ENCODE measurements at places on chromosomes 13 and 19.

- peak; percentile 88 for DNase-seq
Measured at GRCh38 chr13:99356262-99357091, 49.3 kb upstream of the GPR183 start.

DNA sequence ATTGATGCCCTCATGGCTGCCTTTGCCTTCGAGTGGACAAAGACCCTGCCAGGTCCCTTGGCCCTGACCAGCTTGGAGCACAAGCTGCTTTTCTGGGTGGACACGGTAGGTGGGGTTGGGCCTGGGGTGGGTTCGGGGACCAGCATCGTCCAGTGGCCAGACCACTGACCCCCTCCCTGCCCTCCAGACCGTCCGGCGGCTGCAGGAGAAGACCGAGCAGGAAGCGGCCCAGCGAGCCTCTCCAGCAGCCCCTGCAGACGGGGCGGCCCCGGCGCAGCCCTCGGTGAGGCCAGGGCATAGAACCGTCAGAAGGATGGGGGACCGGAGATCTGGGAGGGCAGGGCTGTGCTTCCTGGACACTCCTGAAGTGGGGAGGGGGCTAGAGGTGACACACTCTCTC lies 10.6 kb downstream of the CAMSAP3 start:
- DNase-seq: no peak

GRCh38 chr13:24192057-24192810 lies 31.7 kb downstream of the SPATA13 start:
- DNase-seq: no peak

- no peak for DNase-seq
Measured at GRCh38 chr19:48060381-48060780, 16.5 kb upstream of the CABP5 start.

DNA sequence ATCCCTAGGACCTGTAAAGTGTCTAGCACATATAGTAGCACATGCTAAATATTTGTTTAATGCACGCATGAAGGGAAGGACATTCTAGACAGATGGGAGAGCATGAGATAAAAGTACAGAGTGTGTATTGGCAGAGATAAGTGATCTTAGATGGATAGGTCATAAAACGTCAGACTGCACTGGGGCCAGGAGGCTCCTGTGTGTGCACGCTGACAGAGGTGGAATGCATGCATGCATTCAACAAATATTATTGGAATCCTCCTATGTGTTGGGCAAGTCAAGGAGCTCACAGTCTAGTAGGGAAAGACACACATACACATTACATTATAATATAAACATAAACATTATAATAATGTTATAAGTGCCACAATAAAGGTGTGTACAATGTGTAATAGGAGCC lies 73.3 kb downstream of the FGF9 start:
- no peak for DNase-seq

DNA sequence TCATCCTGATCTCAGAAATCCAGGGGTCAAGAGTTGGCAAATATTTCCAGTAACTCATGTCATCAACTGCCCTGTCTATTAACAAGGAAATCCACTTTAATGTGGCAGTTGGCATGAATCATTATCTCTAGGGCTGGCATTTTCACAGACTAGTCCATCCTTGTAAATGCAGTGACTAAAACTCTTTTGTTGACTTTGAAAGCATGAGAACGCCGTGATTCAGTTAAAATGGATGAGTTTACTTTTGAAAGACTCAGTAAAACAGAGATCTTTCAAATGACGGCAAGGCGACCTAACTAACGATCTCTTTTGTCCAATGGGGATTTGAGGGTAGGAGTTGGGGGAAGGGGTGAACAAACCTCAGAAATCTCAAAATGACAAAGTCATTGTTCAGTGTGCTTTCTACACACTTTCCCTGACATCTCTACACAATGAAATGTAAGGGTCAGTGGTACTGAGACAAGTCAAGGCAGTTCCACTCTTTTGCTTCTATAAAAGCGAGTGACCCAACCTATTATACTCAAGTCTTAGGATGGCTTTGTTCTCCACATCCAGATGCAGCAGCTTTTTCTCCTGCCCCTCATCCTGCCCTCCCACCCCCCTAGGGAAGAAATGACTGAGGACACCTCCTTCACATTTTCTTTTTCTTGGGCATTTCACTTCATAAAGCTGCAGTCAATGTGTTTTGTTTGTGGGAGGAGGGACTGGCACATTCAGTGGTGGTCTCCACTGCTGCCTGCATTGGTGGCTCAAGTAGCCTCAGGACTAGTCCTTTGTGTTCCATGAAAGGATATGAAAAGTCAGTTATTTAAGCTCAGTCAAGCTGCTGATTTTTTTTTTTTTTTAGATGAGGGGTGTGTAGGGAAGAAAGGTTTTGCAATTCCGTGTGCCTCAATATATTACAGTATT lies 200.5 kb downstream of the ABCC4 start:
- DNase-seq: peak; percentile 73

DNA sequence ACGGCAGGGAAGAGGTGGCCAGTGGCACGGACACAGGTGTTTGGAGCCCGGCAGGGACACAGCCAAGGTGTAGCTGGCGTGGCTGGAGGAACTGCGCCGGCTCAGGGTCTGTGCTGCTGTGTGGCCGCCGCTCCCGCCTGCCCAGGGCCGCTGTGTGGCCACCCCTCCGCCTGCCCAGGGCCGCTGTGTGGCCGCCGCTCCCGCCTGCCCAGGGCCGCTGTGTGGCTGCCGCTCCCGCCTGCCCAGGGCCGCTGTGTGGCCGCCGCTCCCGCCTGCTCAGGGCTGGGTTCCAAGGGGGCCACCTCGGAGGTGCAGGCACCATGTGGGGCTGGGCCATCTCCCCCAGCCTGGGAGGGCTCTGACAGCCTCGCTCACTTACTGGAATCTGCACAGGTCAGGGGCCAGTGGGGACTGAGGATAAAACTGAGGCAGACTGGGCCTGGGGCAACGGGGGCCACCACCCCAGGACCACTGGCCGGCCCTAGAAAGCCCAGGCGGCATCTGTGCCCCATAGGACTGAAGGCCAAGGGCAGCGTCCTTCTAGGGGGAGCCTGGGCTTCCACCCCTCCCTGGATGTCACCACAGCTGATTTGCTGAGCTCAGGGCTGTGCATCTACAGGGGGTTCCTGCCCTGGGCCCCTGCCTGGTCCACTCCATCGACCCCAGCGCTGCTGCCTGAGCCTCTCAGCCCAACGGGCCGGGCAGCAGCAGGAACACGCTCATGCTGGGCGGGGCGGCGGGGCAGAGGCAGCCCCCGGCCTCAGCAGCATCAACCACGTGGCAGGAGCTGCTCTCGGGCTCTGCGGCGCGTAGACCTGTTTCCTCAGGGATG lies 21.5 kb downstream of the C13orf46 start:
- no peak for DNase-seq

- no peak for DNase-seq
Measured at GRCh38 chr13:27667946-27668345, 46.3 kb downstream of the POLR1D start.

DNA sequence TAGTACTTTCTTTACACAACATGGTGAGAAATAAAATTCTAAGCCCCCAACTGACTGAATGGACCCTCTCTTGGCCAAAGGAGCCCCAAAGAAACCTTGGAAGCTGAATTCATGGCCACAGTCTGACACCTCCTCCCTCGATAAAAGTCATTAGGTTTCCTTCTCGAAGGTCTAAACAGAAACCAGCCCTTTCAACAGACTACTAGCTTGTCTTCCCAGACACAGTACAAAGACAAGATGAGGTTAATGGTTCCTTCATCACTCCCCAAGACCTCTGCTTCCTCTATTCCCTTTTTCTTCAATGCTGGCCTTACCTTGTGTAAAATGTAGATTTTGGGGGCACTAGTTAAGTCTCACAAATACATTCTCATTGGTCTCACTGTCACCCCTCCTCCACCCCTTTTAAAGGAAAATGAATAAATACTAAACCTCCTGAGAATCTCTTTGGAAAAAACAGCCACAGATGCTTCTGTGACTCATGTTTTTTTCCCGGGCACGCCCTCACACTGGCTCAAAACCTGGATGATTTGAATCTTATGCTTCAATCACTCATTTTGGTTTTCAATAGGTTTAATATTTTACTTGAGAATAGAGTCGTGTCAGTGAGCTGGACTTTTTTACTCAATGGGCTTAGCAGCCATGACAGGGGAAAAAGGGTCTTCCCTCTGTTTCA lies 65.8 kb upstream of the MED4 start:
- DNase-seq: peak; percentile 36

DNA sequence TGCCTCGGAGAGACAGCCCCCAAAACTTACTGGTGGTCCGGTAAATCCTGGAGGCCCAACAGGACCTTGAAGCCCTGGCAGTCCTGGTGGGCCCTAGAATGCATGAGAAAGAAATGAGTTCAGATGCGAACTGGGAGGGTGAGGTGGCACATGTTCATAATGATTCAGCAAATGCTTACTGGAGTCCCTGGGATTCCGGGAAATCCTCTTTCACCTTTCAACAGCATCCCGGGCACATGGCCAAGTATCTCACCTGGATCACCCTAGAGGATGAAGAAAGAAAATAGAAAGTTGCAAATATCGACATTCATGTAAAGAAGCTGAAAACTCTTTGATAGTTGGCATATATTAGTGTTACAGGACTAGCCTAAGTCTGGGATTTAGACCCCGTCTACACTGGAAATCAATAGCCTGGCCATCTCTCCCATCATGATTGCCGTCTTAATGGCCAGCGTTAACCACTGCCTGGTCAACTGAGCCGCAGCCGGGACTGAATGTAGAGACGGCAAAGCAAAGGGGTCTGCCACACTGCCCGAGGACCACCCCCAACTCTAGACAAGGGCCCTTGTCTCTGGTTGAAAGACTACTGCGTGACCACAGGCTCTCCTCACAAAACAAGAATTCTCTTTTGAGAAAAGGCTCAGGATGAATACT lies 96.9 kb downstream of the COL4A1 start:
- no peak for DNase-seq
